ENCODE measurements at places on chromosomes 3 and 15. TPM values are rescaled to one million over a fixed set of nuclear protein-coding genes. Genes with fewer than 3 reads are reported as not detected.

GPR27 gene
- total RNA-seq = 1.2 TPM

GRCh38 chr3:152968388-152969024 lies 133.6 kb downstream of the P2RY1 start:
- no peak for DNase-seq
- no peak overlapping the region for H3K4me3 ChIP-seq
- no peaks in the 10 kb centered on the region for H3K4me1 ChIP-seq
- no peaks in the 10 kb centered on the region for H3K36me3 ChIP-seq
- H3K27me3 ChIP-seq = no peaks in the 10 kb centered on the region

FXR1 gene
- total RNA-seq = 124 TPM

PGBD4 gene
- total RNA-seq = 3.8 TPM

- H3K4me1 ChIP-seq = no peaks in the 10 kb centered on the region
- H3K27ac ChIP-seq = no peak overlapping the region
- H3K4me3 ChIP-seq = no peak overlapping the region
Observed at GRCh38 chr15:88858934-88859333, 36.4 kb downstream of the HAPLN3 start.

VEPH1 gene
- not detected for total RNA-seq

EIF2B5 gene
- 60.0 TPM for total RNA-seq

GRCh38 chr3:10204921-10205320 lies 40.2 kb downstream of the IRAK2 start:
- no peaks in the 10 kb centered on the region for H3K27me3 ChIP-seq
- peak overlapping the region; percentile 31 for H3K27ac ChIP-seq
- H3K4me3 ChIP-seq = no peak overlapping the region

SMCO1 gene
- not detected for total RNA-seq

DNA sequence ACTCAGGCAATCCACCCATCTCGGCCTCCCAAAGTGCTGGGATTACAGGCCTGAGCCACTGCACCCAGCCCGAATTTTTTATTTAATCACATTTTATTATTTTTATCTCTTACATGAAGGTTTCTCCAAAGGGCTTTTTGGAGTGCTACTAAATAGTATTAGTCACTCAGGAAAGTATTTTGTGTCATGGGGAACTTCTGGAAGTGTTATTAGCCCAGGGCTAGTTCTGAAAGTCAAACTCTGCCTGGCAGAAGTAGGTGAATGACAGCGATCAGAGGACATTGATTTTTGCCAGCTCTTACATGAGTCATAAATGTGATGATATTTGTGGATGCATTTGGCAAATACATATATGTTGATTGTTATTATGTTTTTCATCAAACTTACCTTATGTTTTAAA lies 48.7 kb downstream of the ZPLD1 start:
- no peaks in the 10 kb centered on the region for H3K4me1 ChIP-seq
- H3K27ac ChIP-seq = no peak overlapping the region
- no peaks in the 10 kb centered on the region for H3K36me3 ChIP-seq
- H3K27me3 ChIP-seq = peaks cover 1% of the 10 kb centered on the region

GRCh38 chr3:9041626-9042025 lies 78.4 kb upstream of the RAD18 start:
- no peaks in the 10 kb centered on the region for H3K4me1 ChIP-seq
- H3K27ac ChIP-seq = no peak overlapping the region
- DNase-seq = no peak
- no peaks in the 10 kb centered on the region for H3K36me3 ChIP-seq
- no peak overlapping the region for H3K4me3 ChIP-seq

GRCh38 chr3:128873244-128874022 lies 6.0 kb upstream of the ACAD9 start:
- H3K36me3 ChIP-seq = peaks cover 6% of the 10 kb centered on the region
- H3K27me3 ChIP-seq = peaks cover 3% of the 10 kb centered on the region
- no peak overlapping the region for H3K27ac ChIP-seq
- no peak for DNase-seq
- H3K4me1 ChIP-seq = peaks cover 21% of the 10 kb centered on the region

DNA sequence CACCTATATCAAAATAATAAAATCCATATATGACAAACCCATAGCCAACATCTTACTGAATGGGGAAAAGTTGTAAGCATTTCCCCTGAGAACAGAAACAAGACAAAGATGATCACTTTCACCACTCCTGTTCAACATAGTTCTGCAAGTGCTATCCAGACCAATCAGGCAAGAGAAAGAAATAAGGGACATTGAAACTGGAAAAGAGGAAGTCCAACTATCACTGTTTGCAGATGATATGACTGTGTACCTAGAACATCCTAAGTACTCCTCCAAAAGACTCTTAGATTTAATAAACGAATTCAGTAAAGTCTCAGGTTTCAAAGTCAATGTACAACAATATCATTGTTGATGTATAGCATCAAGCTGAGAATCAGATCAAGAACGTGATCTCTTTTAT lies 35.6 kb upstream of the FGF7 start:
- peaks cover 17% of the 10 kb centered on the region for H3K27me3 ChIP-seq
- no peak overlapping the region for H3K27ac ChIP-seq
- DNase-seq = no peak
- no peaks in the 10 kb centered on the region for H3K4me1 ChIP-seq
- no peaks in the 10 kb centered on the region for H3K36me3 ChIP-seq
- H3K4me3 ChIP-seq = no peak overlapping the region

PRR20G gene
- not detected for total RNA-seq
